Stimulated activated CD4-positive, alpha-beta T cell treated with anti-CD3 and anti-CD28 coated beads, Interleukin-1b, Interleukin-23, amount 100 ng/mL, for 1 hour (primary cell): ENCODE measurements at places on chromosomes 12 and 14.

GRCh38 chr12:70796989-70797388 is 123.5 kb downstream of the PTPRR start:
- DNase-seq: no peak

- DNase-seq: no peak
Measured at GRCh38 chr12:89932954-89933353, 224.3 kb upstream of the ATP2B1 start.

- no peak for DNase-seq
Measured at GRCh38 chr12:67424784-67425183, 155.6 kb downstream of the CAND1 start.

- peak; percentile 58 for DNase-seq
Measured at GRCh38 chr12:49347311-49348193, 864 bp downstream of the DNAJC22 start.

DNA sequence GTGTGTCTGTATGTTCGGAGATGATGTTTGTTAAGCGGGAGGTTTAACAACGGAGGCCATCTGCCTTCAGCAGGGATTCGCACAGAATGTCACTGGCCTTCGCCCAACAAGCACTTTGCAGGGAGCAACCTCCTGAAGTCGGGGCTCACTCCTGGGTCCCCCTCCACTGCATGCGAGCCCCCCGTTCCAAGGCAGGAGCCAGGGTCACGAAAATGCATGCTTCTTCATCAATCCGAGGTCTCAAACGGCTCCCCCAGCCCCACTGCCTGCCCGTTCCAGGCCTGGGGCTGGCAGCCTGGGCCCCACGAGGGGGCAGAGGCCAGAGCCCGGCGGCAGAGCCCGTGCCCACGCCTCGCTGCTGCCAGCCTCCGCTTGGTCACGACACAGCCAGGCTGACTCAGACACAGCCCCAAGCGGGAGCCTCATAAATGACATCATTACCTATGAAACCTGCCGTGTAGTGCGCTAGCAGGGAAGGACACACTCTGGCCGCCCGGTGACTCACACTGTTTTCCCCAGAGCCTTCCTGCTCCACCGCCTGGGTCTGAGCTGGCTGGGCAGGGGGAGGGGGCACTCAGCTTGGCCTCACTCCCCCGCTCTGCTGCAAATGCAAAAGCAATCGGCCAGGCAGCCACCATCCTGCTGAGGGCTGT is 169.5 kb upstream of the RTL1 start:
- no peak for DNase-seq

DNA sequence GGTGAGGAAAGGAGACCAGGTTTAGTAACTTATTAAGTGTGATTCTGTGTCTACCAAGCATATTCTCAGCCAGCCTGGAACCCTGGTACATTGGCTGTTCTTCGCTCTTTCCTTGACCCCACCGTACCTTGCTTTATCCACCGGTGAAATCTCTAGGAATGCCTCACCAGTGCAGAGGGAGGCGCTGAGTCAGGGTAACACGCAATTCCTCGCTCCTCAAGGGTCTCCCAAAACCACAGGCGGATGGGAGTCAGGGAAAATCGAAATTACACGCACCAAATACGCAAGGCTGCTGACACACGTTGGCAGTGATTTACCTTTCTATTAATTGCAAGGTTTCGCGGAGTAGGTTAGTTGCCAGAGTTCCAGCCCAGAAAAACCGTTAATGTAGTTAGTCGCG is 845 bp downstream of the L3HYPDH start:
- no peak for DNase-seq

GRCh38 chr12:51621156-51621922 is 30.3 kb downstream of the SCN8A start:
- no peak for DNase-seq

DNA sequence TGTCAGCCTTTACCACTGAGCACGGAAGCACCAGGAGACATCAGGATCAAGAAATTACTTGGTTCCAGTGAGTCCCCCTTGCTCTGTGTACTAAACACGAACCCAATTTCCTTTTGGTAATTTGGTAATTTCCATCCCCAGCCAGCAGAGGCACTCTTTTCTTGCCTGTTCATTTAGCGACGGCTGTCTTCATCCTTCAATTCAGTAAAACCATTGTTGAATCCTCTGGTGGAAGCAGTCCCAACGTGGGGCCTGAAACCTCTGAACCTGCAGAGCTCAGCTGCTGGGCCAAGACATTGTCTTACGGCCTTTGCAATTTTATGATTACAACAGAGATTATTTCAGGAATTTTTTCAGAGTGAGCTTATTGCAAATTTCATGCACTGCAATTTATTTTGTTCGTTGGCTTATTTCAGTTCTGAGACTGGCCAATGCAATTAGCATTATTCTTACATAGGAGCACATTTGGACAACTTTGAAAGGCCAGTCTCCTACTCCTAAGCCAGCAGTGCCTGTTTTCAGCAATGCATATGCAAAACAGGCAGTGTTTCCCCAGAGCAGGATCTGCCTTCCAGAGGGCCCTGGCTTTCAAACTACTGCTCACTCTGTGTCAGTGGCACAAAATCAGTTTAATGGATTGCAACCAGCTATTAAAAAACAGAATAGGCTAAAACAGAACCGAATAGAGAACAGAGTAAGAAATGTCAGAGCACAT is 372.9 kb upstream of the TMEM132C start:
- DNase-seq: no peak

GRCh38 chr12:113504917-113505316 is 33.2 kb upstream of the LHX5 start:
- no peak for DNase-seq

DNA sequence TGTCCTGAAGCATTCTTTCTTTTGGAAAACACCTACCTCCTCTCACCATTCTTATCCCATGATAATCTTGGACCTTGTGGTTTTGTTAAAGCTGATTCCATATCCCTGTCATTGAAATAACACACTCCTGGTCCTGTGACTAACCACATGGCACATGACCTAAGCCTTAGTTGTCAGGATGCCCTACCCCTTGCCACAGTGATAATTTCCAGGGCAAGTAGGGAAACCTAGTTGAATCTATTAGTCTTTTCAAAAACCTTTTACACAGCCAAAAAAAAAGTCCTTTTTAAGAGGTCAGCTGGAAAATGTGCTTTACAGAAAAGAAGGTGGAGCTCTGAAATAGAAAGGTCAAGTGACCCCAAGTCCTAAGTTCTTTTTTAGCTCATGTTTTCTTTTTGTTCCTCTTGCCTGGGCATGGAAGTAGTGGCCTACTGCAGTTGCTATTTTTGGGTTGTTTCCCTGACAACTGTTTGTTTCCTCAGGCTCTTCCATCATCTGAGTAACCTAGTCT is 608.4 kb downstream of the LRFN5 start:
- no peak for DNase-seq

- DNase-seq: no peak
Measured at GRCh38 chr12:13581031-13581430, 384.5 kb downstream of the EMP1 start.

DNA sequence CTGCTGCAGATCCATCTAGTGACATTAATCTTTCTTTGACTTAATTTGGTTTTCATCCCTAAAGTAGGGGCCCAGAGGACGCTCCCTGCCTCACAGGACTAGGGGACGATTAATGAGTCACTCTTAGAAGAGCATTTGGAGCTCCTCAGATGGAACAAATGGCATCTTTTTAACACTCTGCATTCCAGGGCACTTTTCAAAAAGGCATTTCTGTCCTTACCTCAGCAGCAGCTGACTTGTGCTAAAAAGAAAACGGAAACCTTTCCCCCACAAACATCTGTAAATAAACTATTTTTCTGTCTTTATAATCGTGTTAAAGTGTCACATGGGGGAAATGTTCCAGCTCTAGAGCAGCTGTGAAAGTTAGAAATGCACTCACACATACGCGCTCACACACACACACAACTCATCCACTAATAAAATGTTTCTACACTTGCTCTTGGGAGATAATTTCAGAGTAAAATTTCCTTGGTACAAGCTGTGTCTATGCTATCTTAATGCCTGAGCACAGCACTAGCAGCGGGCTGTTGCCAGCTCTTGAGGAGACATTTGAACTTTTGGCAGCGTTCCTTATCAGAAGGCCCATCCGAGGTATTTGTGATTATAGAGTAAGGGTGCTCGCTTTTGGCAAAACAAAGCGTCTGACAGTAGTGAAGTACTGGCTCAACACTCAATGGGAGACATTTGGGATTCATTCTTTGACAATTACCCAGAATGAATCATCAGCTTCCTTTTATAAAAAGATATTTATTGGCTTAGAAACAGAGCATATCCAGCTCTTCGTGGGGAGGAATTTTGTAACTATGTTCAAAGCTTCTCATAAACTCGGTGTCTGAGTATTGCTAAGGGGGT is 141.3 kb downstream of the PLXNC1 start:
- DNase-seq: no peak

GRCh38 chr12:119450771-119451170 is 116.2 kb downstream of the CCDC60 start:
- no peak for DNase-seq

- no peak for DNase-seq
Measured at GRCh38 chr14:97138801-97139200, 341.6 kb downstream of the VRK1 start.

DNA sequence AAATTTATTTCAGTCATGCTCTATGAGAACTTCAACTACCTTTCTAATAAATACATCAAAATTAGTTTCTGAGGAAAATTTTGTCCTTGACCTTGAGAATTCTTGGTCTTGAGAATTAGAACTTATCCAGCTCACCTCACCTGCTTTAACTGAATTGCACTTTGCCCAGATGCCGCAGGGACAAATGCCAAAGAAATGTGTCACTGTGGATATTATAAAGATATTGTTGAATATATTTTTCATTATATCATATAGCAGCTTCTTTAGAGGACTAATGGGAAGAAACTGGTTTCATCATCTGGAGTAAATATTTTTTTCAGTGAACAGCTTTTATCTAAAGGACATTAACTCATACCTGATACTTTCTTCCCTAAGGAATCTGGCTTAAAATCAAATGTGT is 54.1 kb downstream of the LRP6 start:
- no peak for DNase-seq

DNA sequence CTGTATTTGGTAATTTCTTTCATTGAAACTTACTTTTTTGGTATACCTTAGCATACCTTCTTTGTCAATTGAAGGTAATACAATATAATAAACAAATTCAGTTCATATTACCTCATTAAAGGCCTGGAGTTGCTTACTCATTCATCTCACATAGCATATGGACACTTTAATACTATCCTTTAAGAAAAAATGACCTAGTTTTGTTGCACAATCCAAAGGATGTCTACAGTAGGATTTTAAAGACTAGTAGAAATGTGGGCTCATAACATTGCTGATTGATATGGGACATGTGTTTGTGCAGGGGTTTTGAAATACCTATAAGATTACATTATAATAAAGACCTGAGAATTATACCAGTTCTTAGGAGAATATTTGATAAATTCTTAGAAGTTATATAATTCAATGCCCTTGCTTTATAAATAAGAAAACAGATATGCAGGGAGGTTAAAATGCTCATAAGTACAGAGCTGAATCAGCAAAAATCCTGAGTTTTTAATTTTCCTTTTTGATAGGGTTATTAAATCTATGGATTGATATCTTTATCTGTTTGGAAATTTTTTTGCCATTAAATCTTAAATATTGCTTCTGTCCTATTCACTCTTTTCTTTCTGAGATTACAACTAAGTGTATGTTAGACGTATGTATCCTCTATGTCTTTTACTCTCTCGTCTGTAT is 352.1 kb downstream of the ATP23 start:
- no peak for DNase-seq

DNA sequence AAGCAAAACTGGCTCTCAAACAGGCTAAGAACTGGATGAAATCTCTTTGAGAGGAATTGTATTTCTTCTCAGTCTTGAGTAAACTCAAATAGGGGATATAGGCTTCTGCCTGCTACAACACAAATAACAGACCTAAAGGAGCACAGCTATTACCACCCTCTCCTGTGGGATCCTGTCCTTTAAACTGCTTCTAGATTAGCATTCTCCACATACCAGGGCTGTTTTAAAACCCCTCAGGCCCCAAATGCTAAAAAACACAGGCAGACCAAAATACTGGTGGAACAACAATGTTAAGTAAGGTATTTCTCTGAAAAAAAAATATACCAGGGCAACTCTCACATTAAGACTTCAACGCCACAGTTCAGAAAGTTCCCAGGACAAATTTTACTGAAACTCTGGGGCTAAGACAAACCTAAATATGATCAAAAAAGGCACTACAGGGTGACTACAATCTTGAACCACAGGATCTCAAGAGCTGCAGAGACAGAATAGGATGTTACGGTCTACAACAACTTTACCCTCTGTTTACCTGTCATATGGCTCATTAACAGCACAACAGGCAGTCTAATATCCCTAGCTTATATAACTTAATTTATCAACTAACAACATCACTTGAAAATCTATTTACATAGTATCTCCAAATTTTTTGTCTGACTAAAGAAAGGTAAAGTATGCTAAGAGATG is 7.2 kb downstream of the CPNE8 start:
- DNase-seq: no peak

DNA sequence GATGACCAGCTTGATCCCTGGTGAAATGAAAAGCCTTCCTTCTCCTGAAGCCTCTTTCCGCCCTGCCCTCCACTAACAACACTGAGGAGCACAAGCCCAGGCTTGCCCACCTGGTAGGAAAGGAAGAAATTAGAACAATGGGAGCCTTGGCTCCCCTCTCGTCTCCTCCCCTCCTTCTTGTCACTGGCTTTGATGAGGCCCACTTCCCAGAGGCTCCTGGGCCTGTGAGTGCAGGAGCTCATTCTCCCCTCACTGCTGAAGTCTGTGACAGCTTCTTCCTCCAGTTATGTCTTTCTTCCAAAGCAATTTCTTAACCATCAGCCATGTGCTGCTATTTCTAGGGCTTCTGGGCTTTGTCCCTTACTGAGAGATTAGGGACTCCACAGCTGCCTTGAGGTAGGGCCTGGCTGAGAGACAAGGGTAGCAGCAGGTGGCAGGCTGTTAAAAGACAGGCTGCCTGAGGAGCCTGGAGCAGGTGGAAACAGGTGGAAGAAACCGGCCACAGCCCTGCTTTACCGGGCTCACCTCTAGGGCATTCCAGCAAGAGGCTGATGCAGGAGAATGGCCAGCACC is 53.6 kb upstream of the SRSF5 start:
- no peak for DNase-seq

DNA sequence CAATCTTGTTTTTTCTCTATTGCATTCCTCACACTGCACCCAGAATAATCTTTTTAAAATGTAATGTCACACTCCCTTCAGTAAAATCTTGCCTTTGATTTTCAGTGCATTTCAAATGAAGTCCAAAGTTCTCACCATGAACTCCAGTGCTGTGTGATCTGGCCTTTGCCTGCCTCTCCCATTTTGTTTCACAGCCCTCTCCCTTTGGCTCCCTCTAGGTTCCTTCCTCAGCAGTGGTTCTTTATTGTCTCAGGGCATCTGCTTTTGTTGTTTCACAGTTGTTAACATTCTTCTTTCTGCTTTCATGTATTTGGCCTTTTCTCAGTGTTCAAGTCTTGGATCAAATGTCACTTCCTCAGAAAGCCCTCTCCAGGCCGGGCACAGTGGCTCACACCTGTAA is 84.5 kb upstream of the AMN1 start:
- no peak for DNase-seq
